ENCODE measurements at places on chromosomes 3 and 15.

- H3K27ac ChIP-seq, result no peak overlapping the region
- no peaks in the 10 kb centered on the region for H3K36me3 ChIP-seq
- H3K4me3 ChIP-seq, result no peak overlapping the region
- DNase-seq, result no peak
- no peaks in the 10 kb centered on the region for H3K27me3 ChIP-seq
Observed at GRCh38 chr3:133492159-133492741, 81.2 kb upstream of the CDV3 start.

DNA sequence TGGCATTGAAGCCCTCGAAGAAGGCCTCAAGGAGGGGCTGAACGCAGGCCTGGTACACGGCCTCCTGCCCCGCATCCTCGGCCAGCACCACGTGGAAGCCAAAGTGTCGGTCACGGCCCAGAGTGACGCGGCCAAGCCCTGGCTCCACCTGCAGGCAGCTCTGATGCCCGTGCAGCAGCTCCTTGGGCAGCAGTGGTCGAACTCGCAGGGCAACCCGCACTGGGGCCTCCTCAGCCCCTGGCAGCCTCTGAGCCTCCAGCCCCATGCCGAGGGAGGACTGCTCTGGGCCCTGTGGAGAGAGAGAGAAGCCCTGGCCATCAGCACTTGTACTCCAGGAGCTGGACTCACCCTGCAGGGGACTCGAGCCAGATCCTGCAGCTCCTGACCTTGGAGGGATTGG is 2.6 kb downstream of the KIF7 start:
- H3K4me1 ChIP-seq, result peaks cover 5% of the 10 kb centered on the region
- H3K36me3 ChIP-seq, result no peaks in the 10 kb centered on the region
- no peak for DNase-seq
- H3K27ac ChIP-seq, result no peak overlapping the region
- peaks cover 6% of the 10 kb centered on the region for H3K27me3 ChIP-seq

DNA sequence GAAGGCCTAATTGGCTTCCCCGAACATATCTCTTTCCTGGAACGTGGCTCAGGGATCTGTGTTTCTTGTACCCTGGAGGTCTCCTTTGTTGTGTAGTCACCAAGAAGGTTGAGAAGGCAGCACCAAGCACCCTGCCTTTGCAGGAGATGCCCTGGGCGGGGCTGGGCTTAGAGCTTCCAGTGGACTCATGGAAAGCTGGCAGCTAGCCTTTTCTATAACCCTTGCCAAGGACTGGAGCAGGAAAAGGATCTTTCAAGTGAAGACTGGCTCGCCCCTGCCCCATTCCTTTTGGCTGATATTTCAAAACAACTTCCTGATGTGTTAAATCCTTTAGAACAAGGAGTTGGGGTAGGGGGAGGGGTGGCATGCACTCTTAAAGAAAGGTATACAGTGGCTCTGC is 58.9 kb upstream of the EPHA6 start:
- H3K4me3 ChIP-seq, result no peak overlapping the region
- H3K4me1 ChIP-seq, result no peaks in the 10 kb centered on the region
- DNase-seq, result no peak
- H3K27ac ChIP-seq, result no peak overlapping the region

- no peaks in the 10 kb centered on the region for H3K4me1 ChIP-seq
- no peak overlapping the region for H3K27ac ChIP-seq
- H3K27me3 ChIP-seq, result no peaks in the 10 kb centered on the region
- no peaks in the 10 kb centered on the region for H3K36me3 ChIP-seq
Observed at GRCh38 chr15:61307474-61307873, 78.4 kb upstream of the RORA start.

- peak; percentile 86 for DNase-seq
- no peaks in the 10 kb centered on the region for H3K27me3 ChIP-seq
- peaks cover 41% of the 10 kb centered on the region for H3K4me1 ChIP-seq
- H3K4me3 ChIP-seq, result peak within 1 kb of the TSS; percentile 32
- H3K27ac ChIP-seq, result peak within 1 kb of the TSS; percentile 83
Observed at GRCh38 chr3:25782938-25783660, at the start of gene NGLY1. NGLY1 (minus strand) TSS chr3:25783443; CDS start chr3:25783390, 53 bp downstream.

- H3K27me3 ChIP-seq, result no peaks in the 10 kb centered on the region
- peaks cover 11% of the 10 kb centered on the region for H3K4me1 ChIP-seq
- no peak for DNase-seq
- peaks cover 5% of the 10 kb centered on the region for H3K36me3 ChIP-seq
- H3K4me3 ChIP-seq, result no peak overlapping the region
Observed at GRCh38 chr3:4407941-4408340, 59.1 kb downstream of the SUMF1 start.

GRCh38 chr3:131323014-131323413 is 58.6 kb upstream of the NUDT16 start:
- H3K27me3 ChIP-seq, result no peaks in the 10 kb centered on the region
- H3K27ac ChIP-seq, result no peak overlapping the region
- DNase-seq, result no peak

- no peak for DNase-seq
- H3K4me1 ChIP-seq, result peaks cover 9% of the 10 kb centered on the region
- no peak overlapping the region for H3K4me3 ChIP-seq
- no peak overlapping the region for H3K27ac ChIP-seq
- peaks cover 6% of the 10 kb centered on the region for H3K27me3 ChIP-seq
Observed at GRCh38 chr15:32716915-32717425, 834 bp upstream of the GREM1 start.

DNA sequence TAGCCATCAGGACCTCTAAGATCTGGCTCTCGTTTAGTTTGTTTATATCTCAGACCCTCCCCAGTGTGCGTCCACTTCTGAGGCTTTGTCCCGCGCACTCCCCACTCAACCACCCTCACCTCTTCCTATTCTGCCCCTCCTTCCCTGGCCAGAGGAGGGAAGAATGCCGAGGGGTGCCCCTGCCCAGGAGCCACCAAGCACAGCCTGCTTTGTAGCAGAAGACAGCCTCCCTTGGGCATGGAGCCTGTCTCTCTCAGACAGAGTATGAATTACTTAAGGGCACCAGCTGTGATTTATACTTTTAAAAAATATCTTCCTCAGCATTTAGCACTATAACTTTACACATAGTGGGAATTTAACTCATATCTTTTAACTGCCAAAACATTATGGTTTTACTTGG is 6.0 kb downstream of the TMEM266 start:
- H3K27me3 ChIP-seq, result peaks cover 10% of the 10 kb centered on the region
- no peak for DNase-seq
- peaks cover 8% of the 10 kb centered on the region for H3K4me1 ChIP-seq
- no peaks in the 10 kb centered on the region for H3K36me3 ChIP-seq

- H3K4me1 ChIP-seq, result no peaks in the 10 kb centered on the region
- H3K27me3 ChIP-seq, result no peaks in the 10 kb centered on the region
- no peak overlapping the region for H3K27ac ChIP-seq
Observed at GRCh38 chr3:63279005-63279841, 1.1 kb downstream of the SYNPR start.

- no peak for DNase-seq
- peaks cover 12% of the 10 kb centered on the region for H3K36me3 ChIP-seq
- H3K27ac ChIP-seq, result no peak overlapping the region
- H3K27me3 ChIP-seq, result no peaks in the 10 kb centered on the region
Observed at GRCh38 chr15:90617668-90618097, 88.0 kb downstream of the CRTC3 start.

DNA sequence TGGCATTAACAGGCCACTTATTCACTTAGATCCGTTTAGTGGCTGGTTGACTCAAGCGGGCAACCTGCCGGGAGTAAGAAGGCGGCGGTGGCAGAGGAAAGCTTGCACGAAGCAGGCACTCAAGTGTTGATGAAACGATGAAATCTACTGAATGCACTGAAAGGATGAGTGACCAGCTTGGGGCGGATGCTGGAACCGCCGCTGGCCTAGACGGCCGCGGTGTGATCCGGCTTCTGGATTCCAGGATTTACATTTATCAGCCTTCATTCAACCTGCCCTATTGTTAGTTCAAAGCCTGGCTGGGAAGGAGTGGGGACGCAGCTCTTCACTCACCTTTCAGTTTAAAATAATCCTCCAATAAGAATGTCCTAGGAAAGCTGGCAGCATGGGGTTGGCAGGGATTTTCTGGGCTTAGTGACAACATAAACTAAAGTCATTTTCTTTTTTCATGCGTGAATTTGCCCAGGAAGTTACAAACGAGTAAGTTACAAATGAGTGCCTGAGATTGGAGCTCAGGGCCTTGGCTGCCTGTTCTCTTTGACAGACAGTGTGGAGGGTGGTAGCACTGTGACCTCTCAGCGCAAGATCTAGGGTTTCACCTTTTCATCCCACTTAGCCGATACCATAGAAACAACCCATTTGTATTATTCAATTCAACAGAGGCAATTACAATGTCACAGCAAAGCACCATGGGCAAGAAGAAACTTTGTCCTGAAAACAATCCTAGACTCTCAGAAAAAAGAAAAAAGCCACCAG is 1.1 kb upstream of the PLCH1 start:
- peaks cover 22% of the 10 kb centered on the region for H3K4me1 ChIP-seq
- H3K27ac ChIP-seq, result no peak overlapping the region
- peaks cover 18% of the 10 kb centered on the region for H3K27me3 ChIP-seq
- H3K36me3 ChIP-seq, result no peaks in the 10 kb centered on the region
- no peak for DNase-seq
- H3K4me3 ChIP-seq, result no peak overlapping the region

DNA sequence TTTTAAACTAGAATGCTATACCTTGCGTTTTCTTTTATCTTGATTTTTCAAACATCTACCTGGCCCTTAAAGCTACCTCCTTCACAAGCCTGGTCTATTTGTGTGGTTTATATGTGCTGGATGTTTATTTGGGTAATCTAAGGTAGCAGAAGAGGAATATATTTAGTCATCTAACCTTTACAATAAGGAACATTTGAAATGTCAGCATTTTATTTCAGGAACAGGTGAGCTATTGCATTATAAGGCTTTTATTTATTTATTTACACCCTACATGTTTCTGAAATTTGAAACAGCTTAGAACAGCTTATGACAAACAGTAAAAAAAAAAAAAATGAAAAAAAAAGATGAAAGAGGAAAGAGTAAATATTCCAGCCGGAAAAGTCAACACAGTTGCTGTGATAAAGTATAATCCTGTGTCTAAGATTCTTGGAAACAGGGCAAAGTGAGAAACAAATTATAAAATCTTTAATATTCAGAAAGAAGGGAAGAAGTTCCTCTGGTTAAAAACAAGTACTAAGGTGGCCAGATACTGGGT is 19.5 kb downstream of the HHLA2 start:
- no peaks in the 10 kb centered on the region for H3K4me1 ChIP-seq
- no peaks in the 10 kb centered on the region for H3K36me3 ChIP-seq
- no peak overlapping the region for H3K4me3 ChIP-seq
